ENCODE measurements at places on chromosomes 3 and 15. TPM values are rescaled to one million over a fixed set of nuclear protein-coding genes. Genes with fewer than 3 reads are reported as not detected.

GOLGA6L7 gene
- not detected for total RNA-seq

CCR4 gene
- 137 TPM for total RNA-seq

PLXND1 gene
- total RNA-seq, result 7.2 TPM

NANOGP8 gene
- not detected for total RNA-seq

GNAT1 gene
- total RNA-seq, result not detected

FBXL2 gene
- not detected for total RNA-seq

SEMA3G gene
- 0.10 TPM for total RNA-seq

REC114 gene
- total RNA-seq, result not detected

LYSMD2 gene
- total RNA-seq, result 18.1 TPM

TGM5 gene
- not detected for total RNA-seq

SGO1 gene
- total RNA-seq, result 37.8 TPM

RHCG gene
- not detected for total RNA-seq

RARB gene
- not detected for total RNA-seq

TIMP4 gene
- 0.36 TPM for total RNA-seq

PHC3 gene
- total RNA-seq, result 38.7 TPM

GOLGA8O gene
- total RNA-seq, result not detected

KIF7 gene
- 0.92 TPM for total RNA-seq

UBXN7 gene
- total RNA-seq, result 61.1 TPM

GLDN gene
- total RNA-seq, result not detected

RHOV gene
- total RNA-seq, result 0.53 TPM

TLR9 gene
- total RNA-seq, result 0.90 TPM

GHRL gene
- total RNA-seq, result not detected

ANKDD1A gene
- total RNA-seq, result 6.6 TPM

RYR3 gene
- total RNA-seq, result not detected

LRTM1 gene
- total RNA-seq, result not detected

RTP1 gene
- not detected for total RNA-seq

SAMMSON gene
- total RNA-seq, result not detected

SNX1 gene
- 99.3 TPM for total RNA-seq

SLC4A7 gene
- total RNA-seq, result 62.3 TPM

MCF2L2 gene
- total RNA-seq, result 4.7 TPM

DZIP1L gene
- not detected for total RNA-seq

ERC2 gene
- not detected for total RNA-seq

DLL4 gene
- total RNA-seq, result not detected

MUC13 gene
- not detected for total RNA-seq

SLC2A2 gene
- not detected for total RNA-seq

CCDC13 gene
- 0.76 TPM for total RNA-seq

ADIPOQ gene
- total RNA-seq, result not detected

SCN11A gene
- 0.02 TPM for total RNA-seq

KBTBD12 gene
- not detected for total RNA-seq

FAM107A gene
- total RNA-seq, result not detected

ARPIN gene
- 0.05 TPM for total RNA-seq

GP9 gene
- total RNA-seq, result not detected

ROPN1B gene
- not detected for total RNA-seq

SLC28A1 gene
- total RNA-seq, result not detected

XXYLT1 gene
- 3.3 TPM for total RNA-seq

RFC4 gene
- 118 TPM for total RNA-seq

WDR76 gene
- total RNA-seq, result 89.9 TPM

ZMYND10 gene
- 1.00 TPM for total RNA-seq

LIPC gene
- total RNA-seq, result not detected

KBTBD13 gene
- not detected for total RNA-seq

LSAMP gene
- not detected for total RNA-seq

WDR82 gene
- total RNA-seq, result 110 TPM

Data from activated CD4-positive, alpha-beta memory T cell treated with anti-CD3 and anti-CD28 coated beads for 36 hours (primary cell).